ENCODE measurements at places on chromosomes 6 and 20.

- DNase-seq, result no peak
Observed at GRCh38 chr6:127959869-127960268, 59.0 kb upstream of the THEMIS start.

DNA sequence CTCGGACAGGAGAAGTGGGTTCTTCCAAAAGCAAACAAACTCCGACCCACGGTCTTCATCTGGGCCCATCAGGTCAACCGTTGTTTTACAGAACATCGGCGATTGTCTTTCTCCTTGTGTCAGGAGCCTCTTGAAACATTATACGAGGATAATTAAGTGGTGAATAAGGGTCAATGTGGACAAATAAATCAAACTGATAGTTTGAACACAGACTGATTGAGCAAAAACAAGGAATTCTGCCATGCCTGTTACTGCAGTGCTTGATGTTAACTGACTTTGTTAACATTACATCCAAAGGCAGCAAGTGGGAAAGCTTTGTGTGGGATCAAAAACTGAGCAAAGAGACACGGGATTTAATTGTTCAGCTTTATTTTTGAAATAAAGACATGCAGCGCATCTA, 101.1 kb upstream of the IFNGR1 start:
- no peak for DNase-seq

- DNase-seq, result no peak
Observed at GRCh38 chr6:108969776-108970175, 121.6 kb downstream of the ARMC2 start.

- DNase-seq, result no peak
Observed at GRCh38 chr20:63739130-63740069, at the start of gene SLC2A4RG. Gene SLC2A4RG, plus strand, starts transcription at chr20:63739776. Its CDS starts 137 bp downstream, at chr20:63739913.

DNA sequence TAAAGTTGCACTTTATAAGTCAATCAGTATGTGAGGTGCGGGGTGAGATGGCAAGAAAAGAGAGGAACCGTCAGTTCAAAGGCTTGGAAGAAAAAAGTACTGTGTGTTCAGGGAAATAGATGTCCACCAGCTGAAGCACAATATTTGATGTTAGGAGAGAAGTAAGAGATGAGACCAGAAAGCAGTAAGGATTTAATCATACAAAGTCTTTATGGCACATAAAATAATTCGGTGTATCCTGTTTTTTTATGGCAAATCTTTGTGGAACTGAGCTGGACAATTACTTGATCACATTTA, 197.2 kb downstream of the FAXC start:
- no peak for DNase-seq

GRCh38 chr6:11835065-11835464, 56.5 kb upstream of the ADTRP start:
- no peak for DNase-seq

DNA sequence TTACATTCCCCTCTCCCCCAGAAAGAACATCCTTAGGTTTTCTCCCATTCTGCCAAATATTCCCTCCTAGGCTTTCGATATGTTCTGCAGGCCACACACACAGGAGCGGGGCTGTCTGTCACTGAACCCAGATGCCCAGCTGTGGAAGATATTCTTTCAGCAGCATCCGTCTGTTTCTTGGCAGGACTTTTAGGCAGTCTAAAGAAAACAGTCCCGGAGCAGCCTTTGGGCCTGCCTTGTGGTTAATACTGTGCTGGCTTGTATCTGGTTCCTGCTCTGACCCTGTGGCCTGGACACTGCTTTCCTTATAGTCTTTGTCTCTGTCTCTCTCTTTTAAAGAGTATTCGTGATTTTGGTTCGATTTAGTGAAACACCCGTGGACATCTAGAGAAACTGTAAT, 94.6 kb upstream of the SUPT3H start:
- no peak for DNase-seq

GRCh38 chr6:44820321-44820720, 432.8 kb downstream of the CDC5L start:
- DNase-seq, result no peak

- no peak for DNase-seq
Observed at GRCh38 chr20:61117725-61118124, 134.3 kb upstream of the CDH4 start.

- no peak for DNase-seq
Observed at GRCh38 chr20:43375591-43375990, 82.1 kb upstream of the SRSF6 start.

GRCh38 chr6:141635621-141636020, 497.1 kb upstream of the GJE1 start:
- DNase-seq, result no peak
